Activated naive CD8-positive, alpha-beta T cell treated with anti-CD3 and anti-CD28 coated beads for 36 hours (primary cell): ENCODE measurements at places on chromosomes 4 and X.

DNA sequence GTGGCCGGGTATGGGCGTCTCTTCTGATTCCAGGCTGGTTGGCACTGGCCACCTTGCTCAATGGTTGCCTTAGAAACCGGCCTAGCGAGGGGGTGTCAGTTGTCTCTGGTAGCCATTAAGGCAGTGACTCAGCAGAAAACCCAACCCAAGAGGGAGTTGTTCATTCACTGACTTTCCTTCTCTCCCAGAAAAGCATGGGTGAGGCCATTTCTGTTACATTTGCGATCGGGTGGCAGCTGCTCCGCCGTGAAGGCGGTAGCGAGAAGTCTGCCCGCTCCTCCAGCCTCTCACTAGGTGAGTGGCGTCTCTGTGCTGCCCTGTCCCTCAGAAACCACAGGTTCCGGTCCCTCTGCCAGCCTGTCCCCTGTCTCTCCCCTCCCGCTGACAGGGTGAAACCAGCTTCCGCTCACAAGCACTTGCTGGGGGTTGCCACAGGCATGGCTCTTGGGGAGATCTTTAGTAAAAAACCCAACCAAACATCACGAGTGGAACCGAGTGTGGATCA lies 17.4 kb downstream of the IRAK1 start:
- DNase-seq, result peak; percentile 44

DNA sequence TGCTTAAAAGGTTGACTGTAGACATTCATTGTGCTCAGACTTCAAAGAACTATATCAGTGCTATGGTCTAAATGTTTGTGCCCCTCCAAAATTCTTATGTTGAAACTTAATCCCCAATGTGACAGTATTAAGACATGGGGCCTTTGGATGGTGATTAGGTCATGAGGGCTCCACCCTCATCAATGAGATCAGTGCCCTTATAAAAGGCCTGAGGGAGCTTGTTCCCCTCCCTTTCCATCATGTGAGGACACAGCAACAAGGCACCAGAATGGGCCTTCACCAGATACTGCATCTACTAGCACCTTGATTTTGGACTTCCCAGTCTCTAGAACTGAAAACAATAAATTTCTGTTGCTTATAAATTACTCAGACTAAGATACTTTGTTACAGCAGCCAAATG lies 28.3 kb downstream of the CLOCK start:
- DNase-seq, result no peak

- no peak for DNase-seq
Measured at GRCh38 chr4:112083587-112084347, 61.5 kb upstream of the FAM241A start.

DNA sequence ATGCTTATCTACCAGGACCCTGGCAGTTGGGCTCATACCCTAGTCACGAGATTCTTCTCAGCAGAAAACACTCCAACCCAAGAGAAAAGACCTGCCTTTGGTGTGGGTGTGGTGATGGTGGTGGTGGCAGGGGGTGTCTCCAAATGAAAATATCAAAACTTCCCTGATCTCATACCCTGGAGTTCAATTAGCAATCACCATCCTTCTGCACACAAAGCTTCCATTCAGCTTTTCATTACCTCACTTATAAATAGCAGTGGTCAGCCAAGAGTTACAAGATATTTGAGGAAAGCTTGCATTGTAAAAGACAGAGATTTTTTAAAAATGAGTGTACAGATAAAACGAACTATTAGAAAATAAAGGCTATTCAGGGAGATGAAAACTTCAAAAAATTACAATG lies 580.8 kb upstream of the MAGEB2 start:
- DNase-seq, result no peak
